ENCODE measurements at places on chromosomes 16 and 17.

- DNase-seq = no peak
Measured at GRCh38 chr17:77441130-77441920, 300.6 kb downstream of the SEC14L1 start.

DNA sequence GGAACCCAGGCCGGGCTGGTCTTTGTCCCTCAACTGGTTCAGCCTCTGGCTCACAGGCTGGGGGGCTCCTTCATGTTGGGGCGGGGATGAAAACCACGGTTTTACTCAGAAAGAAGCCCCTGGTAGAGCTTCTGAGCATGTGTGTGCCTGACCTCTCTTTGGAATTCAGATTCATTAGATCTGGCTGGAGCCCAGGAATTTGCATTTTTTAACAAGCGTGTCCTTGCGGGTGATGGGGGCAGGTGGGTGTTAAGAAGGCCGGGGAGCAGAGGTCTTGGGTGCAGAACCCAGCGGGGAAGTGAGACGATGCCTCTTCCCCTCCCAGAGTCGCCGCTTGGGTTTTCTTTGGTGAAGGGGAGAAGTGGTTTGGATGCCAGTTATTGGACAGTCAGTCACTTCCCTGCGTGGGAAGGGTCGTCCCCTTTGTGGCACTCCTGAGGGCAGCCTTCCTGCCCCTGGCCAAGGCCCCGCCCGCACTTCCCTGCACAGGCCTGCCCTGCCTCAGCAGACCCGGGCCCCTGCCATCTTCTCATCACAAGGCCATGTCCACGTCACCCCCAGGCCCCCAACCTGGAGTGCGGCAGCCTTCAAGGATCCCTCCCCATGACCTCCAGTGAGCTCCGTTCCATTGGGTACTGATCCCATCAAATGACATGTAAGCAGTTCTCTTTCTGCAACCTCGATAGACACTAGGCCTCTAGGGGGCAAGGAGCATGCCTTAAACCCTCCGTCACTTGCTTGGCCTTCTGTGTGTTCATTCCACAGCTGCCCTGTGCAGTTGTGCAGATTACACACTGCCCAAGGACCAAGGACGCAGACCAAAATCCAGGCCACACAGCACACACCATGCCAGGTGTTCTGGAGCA lies 177.7 kb upstream of the CIBAR2 start:
- DNase-seq = no peak

GRCh38 chr17:56111706-56112485 lies 41.4 kb upstream of the ANKFN1 start:
- DNase-seq = no peak

GRCh38 chr17:17833658-17834357 lies 3.0 kb downstream of the SREBF1 start:
- no peak for DNase-seq

DNA sequence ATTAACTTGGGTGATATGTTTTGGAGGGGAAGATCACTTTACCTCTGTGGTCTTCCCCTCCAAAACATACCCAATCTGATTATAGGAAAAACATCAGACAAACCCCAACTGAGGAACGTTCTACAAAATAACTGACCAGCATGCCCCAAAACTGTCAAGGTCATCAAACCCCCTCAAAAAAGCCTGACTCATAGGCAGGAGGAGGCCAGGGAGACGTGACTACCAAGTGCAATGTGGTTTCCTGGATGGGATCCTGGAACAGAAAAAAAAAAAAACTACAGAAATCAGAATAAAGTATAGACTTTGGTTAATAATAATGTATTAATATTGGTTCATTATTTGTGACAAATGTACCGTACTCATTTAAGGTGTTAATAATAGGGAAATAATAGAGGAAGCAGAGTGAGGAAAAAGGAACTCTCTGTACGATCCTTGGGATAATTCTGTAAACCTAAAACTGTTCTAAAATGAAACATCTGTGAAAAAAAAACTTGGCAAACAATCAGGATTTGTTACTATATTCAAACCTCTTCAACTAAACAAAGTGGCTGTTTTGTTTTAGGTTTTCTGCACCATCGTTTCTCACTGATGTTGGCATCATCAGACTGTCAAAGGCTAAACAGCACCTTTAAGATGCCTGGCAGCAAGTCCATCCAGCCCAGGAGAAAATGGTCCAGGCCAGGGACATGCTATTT lies 266.7 kb upstream of the SDK2 start:
- no peak for DNase-seq

DNA sequence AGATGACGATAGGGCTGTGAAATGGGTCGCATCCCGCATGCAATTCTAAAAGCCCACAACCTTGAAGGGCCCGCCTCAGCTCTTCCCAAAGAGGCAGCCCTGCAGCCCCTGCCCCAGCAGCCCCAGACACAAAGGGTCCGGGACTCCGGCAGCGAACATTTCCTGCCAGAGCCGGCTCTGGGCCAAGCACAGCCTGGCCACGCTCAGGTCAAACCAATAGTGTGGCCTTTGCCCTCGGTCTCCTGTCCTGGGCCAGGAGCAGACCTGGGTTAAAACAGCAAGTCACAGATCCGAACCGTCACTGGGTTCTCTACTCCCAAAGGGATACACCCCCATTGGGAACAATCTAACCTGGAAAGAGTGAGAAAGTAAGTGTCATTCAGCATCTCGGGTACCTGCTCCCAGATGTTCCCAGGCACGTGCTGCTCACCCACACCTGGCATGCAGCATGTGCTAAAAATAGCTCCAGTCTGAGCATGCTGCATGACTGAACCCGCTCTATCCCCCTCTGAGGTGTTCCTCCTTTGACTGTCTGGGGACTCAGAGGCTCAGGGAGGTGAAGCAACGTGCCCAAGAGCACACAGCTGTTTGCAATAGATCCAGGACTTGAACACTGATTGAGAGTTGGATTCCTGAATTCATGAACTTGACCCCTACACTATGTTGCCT lies 22.2 kb upstream of the ATP2A3 start:
- DNase-seq = no peak

DNA sequence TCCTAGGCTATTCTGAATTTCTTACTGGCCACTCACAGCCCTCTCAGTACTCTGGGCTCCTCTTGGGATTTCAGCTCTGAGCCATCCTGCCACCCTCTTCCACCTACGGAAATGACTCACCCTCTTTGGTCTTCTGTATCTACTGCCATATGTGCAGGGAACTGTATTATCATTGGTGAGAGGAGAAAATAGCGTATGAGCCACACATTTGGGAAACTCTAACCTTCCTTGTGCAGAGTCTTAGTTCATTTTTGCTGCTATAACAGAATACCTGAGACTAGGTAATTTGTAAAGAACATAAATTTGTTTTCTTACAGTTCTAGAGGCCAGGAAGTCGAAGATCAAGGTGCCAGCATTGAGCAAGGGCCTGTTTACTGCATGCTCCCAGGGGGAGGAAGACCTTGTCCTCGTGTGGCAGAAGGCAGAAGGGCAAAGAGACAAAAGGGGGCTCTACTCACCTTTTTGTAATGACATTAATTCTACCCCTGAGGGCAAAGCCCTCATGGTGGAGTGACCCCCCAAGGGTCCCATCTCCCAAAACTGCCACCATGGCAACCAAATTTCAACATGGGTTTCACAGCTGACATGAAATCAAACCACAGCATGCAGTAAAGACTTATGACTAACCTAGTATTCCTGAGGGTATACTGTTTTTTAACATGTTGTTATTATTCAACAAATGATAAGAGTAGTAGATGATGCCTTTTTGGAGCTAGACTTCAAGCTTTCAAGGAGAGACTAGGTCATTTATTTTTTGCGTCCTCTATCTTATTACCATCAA lies 191.8 kb downstream of the PRKCA start:
- DNase-seq = no peak

DNA sequence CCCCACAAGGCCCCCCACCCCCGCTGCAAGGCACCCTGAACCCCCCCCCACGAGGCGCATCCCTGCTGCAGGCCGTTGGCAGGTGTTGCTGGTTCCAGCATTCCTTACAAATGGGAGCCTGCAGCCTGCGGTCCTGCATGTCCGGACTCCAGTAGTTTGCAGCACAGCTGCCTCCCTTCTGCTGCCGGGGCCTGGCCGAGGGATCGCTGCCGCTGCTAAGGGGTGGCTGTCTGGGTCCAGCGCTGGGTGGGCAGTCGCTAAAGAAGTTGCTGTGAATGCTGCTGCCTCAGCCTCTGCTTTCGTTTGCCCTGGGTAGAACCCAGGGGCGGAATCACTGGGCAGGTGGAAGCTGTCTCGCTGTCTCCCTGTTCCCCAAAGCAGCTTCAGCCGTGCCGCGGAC lies 11.8 kb downstream of the UTS2R start:
- no peak for DNase-seq

- DNase-seq = no peak
Measured at GRCh38 chr16:85838381-85838780, 38.9 kb downstream of the COX4I1 start.

GRCh38 chr16:76780556-76780955 lies 410.4 kb upstream of the MON1B start:
- peak; percentile 6 for DNase-seq

DNA sequence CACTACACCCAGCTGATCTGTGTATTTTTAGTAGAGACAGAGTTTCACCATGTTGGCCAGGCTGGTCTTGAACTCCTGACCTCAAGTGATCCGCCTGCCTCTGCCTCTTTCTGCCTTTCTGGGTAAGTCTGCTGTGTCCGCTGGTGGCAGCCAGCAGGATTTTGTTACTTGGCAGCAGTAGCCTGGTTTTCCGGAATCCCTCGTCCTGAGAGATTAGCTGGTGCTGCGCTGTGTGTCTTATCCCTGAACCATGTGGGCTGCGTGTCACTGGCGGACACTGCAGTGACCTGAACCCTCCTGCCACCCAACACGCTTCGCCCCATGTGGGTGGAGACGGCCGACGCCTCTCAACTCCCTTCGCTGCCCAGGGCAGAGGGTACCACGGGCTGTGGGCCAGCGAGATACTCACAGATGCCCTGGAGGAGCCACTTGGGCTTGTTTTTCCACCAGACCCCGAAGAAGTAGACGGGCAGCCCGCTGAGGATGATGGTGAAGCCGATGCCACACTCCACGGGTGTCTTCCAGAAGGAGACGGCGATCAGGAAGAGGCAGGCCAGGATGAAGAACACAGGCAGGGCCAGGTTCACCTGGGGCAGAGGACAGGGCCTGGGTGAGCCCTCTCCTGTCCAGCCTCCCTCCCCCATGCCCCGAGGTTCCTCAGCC lies 35.2 kb downstream of the SLC7A5 start:
- DNase-seq = no peak

DNA sequence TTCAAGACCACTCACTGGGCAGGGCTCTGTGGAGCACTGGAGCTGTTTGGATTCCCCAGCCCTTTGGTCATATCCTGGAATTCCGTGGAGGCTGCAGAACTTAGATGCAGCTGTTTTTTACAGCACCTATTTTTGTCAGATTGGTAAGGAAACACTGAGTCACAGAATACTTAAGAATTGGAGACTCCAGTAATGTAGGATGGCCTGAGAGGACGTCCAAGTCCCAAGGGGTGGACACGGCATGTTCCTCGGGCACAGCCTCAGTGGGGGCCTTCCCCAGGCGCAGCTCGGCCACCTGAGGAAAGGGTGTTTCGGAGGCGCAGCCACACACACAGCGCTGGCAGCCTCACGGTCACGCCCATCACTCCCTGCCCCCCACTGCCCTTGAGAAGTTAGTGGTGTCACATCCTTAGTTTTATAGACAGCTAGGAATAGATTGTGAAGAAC lies 14.8 kb downstream of the PLD6 start:
- DNase-seq = no peak

GRCh38 chr17:78241277-78242023 lies 10.0 kb downstream of the TMEM235 start:
- DNase-seq = peak; percentile 59

DNA sequence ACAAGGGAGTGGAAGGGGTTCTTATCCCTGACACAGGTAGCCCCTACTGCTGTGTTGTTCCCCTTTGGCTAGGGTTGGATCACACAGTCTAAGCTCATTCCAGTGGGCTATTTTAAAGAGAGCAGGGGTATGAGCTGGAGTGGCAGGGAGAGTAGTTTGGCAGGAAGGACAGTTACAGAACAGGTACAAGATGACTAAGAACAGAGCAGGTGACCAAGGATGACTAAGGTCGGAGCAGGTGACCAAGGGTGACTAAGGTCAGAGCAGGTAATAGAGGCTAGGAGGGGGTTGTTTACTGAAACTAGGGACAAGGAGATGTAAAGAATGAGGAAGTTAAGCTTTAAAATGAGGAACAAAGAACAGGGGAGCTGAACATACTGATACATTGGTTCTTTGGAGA lies 58.8 kb downstream of the UTP18 start:
- DNase-seq = no peak

All from LNCaP clone FGC (cell line).